Left lung (tissue), 14 donors: ENCODE measurements at places on chromosomes 16 and 17. TPM values are rescaled to one million over a fixed set of nuclear protein-coding genes. Genes with fewer than 3 reads are reported as not detected.

PRR35 gene
- not detected for total RNA-seq

NAGS gene
- 5.2 TPM for total RNA-seq

ARL5C gene
- total RNA-seq = not detected

PSMC3IP gene
- 7.7 TPM for total RNA-seq

C16orf54 gene
- 13.6 TPM for total RNA-seq

OR2C1 gene
- not detected for total RNA-seq

DNAH2 gene
- 0.67 TPM for total RNA-seq

MILR1 gene
- total RNA-seq = 34.4 TPM

ZNF785 gene
- 15.6 TPM for total RNA-seq

ORC6 gene
- total RNA-seq = 7.4 TPM

CEP295NL gene
- 6.6 TPM for total RNA-seq

CD300A gene
- 35.5 TPM for total RNA-seq

FN3K gene
- 28.1 TPM for total RNA-seq

ABCC11 gene
- 0.05 TPM for total RNA-seq

PHF23 gene
- total RNA-seq = 45.4 TPM

MYH11 gene
- total RNA-seq = 94.8 TPM

CENPT gene
- 37.9 TPM for total RNA-seq

TOP2A gene
- total RNA-seq = 40.0 TPM

FNDC8 gene
- total RNA-seq = not detected

ACSM2A gene
- not detected for total RNA-seq

HOXB7 gene
- total RNA-seq = 2.4 TPM

CES5A gene
- total RNA-seq = not detected

JPH3 gene
- 0.06 TPM for total RNA-seq
